ENCODE measurements at places on chromosomes 12 and 14. TPM values are rescaled to one million over a fixed set of nuclear protein-coding genes. Genes with fewer than 3 reads are reported as not detected.

Gene KRT78
- not detected for total RNA-seq

Gene ESPL1
- total RNA-seq = 0.81 TPM

DNA sequence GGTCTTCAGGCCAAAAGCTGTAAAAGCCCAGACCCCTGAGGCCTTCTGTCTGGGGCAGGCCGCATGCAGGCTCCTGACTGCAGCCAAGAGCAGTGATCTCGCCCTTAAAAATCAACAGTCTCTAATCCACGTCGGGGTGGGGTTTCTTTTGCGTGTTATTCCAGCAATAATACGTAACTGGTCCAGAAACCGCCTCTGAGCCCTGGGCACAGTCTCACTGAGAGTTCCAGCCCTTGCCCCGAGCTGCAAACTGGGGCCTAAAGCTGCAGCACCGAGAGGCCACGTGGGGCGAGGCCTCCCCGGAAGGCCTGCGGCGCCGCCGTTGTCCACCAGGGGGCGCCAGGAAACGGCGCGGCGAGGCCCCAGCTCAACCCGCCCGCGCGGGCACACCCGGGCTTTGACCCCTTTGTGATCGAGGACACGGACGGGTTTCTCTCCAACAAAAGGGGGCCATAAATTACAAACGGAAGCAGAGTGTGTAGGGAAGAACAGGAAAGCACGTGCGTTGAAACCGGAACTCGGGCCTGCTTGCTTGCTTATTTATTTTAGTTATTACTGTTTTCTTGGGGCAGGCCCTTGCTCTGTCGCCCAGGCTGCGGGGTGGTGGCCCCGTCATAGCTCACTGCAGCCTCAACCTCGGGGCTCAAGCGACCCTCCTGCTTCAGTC lies 87.2 kb downstream of the NINJ2 start:
- peaks cover 4% of the 10 kb centered on the region for H3K4me1 ChIP-seq
- peak; percentile 81 for DNase-seq

Gene PPP4R4
- 0.52 TPM for total RNA-seq

Gene DNAJC22
- not detected for total RNA-seq

Measured in naive thymus-derived CD8-positive, alpha-beta T cell (primary cell).